ENCODE measurements at places on chromosomes 12 and 14.

GRCh38 chr12:28506271-28506670 lies 316.0 kb downstream of the CCDC91 start:
- no peak for DNase-seq

- DNase-seq: no peak
Observed at GRCh38 chr12:54394281-54394719, 9.8 kb upstream of the ZNF385A start.

GRCh38 chr12:27627123-27627852 lies 69.0 kb upstream of the REP15 start:
- no peak for DNase-seq

- no peak for DNase-seq
Observed at GRCh38 chr14:95523815-95524448, 7.5 kb upstream of the SYNE3 start.

All from keratinocyte (primary cell).